Cardiac atrium fibroblast (primary cell): ENCODE measurements at places on chromosomes 1 and 21. TPM values are rescaled to one million over a fixed set of nuclear protein-coding genes. Genes with fewer than 3 reads are reported as not detected.

Gene PTAFR
- 0.32 TPM in 1 of 2 replicates, not detected in the other for total RNA-seq

Gene TRNP1
- total RNA-seq: 52.8 and 116 TPM in 2 replicates

Gene MEGF6
- total RNA-seq: 21.7 TPM in 2 replicates

Gene NBPF3
- total RNA-seq: 6.5 and 7.6 TPM in 2 replicates

Gene ADAMTSL4
- 9.4 and 25.8 TPM in 2 replicates for total RNA-seq

Gene RYR2
- under 0.01 and 0.16 TPM in 2 replicates for total RNA-seq

Gene AIRE
- not detected in 2 replicates for total RNA-seq

Gene OPTC
- not detected in 2 replicates for total RNA-seq
